ENCODE measurements at places on chromosomes 3 and 15. TPM values are rescaled to one million over a fixed set of nuclear protein-coding genes. Genes with fewer than 3 reads are reported as not detected.

XIRP1 gene
- total RNA-seq: 0.14 TPM

KIF23 gene
- total RNA-seq: 79.7 TPM

FILIP1L gene
- 0.29 TPM for total RNA-seq

CDC25A gene
- 9.4 TPM for total RNA-seq

GABRG3 gene
- total RNA-seq: 0.62 TPM

IL12A gene
- 1.5 TPM for total RNA-seq

GOLGA8M gene
- total RNA-seq: 0.07 TPM

USP50 gene
- total RNA-seq: not detected

SAMMSON gene
- total RNA-seq: not detected

EPHA3 gene
- not detected for total RNA-seq

ZNF80 gene
- total RNA-seq: not detected

RTP1 gene
- total RNA-seq: not detected

DAPK2 gene
- total RNA-seq: 4.7 TPM

CCDC39 gene
- not detected for total RNA-seq

DISP2 gene
- total RNA-seq: 1.9 TPM

CHMP2B gene
- 110 TPM for total RNA-seq

SNX22 gene
- total RNA-seq: 1.3 TPM

SPG21 gene
- total RNA-seq: 130 TPM

LSAMP gene
- total RNA-seq: 0.14 TPM

PLA1A gene
- total RNA-seq: 0.25 TPM

TGM4 gene
- 0.12 TPM for total RNA-seq

CPLX3 gene
- 0.06 TPM for total RNA-seq

ZNF654 gene
- total RNA-seq: 3.2 TPM

TBC1D21 gene
- total RNA-seq: not detected

POMGNT2 gene
- 6.8 TPM for total RNA-seq

ITPKA gene
- 8.8 TPM for total RNA-seq

SIAH2 gene
- 18.6 TPM for total RNA-seq

SKOR1 gene
- total RNA-seq: 0.05 TPM

DNAH1 gene
- total RNA-seq: 0.78 TPM

CHST2 gene
- 1.1 TPM for total RNA-seq

CSPG4 gene
- total RNA-seq: 0.12 TPM

KLHDC8B gene
- total RNA-seq: 3.2 TPM

LYZL4 gene
- total RNA-seq: not detected

ISL2 gene
- 4.3 TPM for total RNA-seq

CEMIP gene
- total RNA-seq: 1.2 TPM
